ENCODE measurements at places on chromosomes 7 and 10.

- no peak for DNase-seq
Measured at GRCh38 chr10:8778713-8779112, 724.2 kb downstream of the GATA3 start.

GRCh38 chr7:85392789-85393188, 205.9 kb upstream of the SEMA3D start:
- DNase-seq = no peak

DNA sequence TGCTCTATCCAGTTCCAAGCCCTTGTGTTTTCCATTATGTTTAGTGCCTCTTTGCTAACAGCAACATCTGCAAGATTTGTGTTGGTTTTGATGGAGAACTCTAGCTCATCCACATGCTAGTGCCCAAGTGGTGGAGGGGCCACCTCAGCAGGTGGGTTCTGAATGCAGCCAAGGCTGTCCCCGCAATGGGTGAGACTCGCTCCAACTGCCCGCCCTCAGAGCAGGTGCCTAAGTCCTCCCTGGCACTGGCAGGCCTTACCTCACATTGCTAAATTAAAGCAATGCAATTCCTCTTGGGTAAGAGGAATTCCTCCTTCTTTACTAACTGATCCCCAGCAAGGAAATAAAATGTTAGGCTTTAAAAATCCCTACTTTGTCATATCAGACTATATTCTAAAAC, 146.8 kb downstream of the ADCY1 start:
- DNase-seq = no peak

DNA sequence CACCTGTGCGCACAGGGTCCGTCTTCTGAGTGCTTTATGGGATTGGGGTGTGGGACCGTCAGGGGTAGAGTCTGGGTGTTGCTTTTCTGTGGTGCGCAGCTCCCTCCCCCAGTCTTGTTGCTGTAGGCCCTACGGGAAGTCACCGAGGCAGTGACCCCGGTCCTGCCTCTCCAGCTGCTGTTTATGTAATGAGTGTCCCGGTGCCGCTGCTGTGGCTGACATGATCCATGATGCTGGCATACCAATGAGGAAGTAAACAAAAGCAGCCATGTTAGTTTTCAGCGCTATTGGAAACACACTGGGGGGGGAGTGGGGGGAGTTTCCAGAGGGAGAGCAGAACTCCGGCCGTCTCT, 1.1 kb downstream of the TRIM8 start:
- DNase-seq = no peak

All from BJ (cell line).